ENCODE measurements at places on chromosomes 7 and 10.
A peak's percentile ranks its signal among the peaks of the same experiment; 100 is the strongest.

GRCh38 chr7:42351316-42351935, 114.4 kb upstream of the GLI3 start:
- peak; percentile 90 for DNase-seq

DNA sequence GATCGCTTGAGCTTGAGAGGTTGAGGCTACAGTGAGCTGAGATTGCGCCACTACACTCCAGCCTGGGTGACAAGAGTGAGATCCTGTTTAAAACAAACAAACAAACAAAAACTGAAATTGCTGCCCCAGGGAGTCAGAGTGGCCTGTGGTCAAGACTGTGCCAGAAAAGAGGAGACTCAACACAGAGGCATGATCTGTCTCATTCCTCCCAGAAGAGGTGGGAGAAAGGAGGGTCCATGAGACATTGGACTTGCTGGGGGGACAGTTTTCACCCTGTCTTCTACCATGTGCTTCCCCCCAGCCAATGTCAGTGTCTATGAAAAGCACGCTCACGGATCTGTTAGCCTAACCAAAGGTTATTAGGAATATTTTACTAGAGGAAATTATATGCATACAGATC, 3.2 kb downstream of the ZNF853 start:
- DNase-seq, result no peak

- no peak for DNase-seq
Observed at GRCh38 chr10:5805711-5806110, 7.5 kb downstream of the GDI2 start.

DNA sequence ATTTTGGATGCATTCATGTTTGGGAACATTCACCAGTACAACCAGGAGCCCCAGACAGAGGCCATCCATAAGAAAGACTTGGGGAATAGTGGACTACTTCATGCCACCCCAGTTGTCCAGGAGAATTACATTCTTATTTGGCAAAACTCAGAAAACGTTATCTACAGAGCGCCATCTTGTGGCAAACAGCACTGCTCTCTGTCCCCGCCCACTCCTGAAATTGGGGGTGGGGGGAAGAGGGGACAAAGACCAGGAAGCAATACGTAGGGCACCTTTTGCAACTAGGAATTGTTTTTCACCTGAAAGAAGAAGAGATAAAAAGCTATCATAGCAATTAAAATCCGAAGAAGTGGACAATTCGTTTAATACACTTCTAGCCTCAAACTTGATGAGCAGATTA, 134.6 kb upstream of the MGMT start:
- DNase-seq, result peak; percentile 4

GRCh38 chr10:83820033-83820432, 319.3 kb upstream of the GHITM start:
- no peak for DNase-seq

- DNase-seq, result no peak
Observed at GRCh38 chr7:128963327-128963757, 25.6 kb downstream of the IRF5 start.

DNA sequence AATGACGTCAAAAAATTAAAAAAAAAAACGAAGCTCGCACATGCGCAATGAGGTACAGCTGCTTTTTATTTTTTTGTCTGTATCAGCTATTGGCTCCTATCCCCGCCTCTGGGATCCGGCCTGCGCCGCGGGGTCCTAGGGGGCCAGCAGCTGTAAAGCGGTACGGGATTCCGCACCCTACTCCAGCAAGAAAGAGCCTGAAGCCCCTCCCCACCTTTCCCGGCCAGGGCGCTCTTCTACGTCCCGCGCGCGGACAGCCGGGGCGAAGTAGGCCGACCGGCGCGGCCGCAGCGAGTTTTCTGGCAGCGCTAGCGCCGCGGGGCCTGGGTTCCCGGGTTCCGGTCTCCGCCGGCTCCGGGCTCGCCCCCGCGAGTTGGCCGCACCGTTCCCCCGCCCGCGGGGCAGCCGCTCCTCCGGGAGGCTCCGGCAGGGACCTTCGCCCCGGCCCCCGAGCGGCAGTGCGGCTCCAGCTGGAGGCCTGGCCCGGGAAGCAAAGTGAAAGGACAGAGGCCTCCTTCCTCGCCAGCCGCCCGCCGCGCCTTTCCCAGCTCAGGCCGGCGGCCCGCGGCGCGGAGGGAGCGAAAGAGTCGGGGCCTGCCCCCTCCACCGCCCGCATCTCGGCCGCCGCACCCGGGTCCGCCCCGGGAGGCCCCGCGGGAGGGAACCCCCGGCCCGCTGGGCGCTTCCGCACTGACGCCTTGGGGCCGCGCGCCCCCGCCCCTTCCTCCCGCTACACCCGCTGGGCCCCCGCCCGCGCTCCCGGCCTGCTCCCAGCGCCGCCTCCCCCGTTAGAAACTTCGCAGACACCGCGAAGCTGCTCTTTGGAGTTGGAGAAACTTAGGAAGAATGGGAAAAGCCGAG, 4.7 kb upstream of the SPAG6 start:
- peak; percentile 85 for DNase-seq

GRCh38 chr7:99737726-99738125, 2.7 kb upstream of the CYP3A7 start:
- no peak for DNase-seq

GRCh38 chr10:19164461-19164860, 115.9 kb downstream of the MALRD1 start:
- no peak for DNase-seq

DNA sequence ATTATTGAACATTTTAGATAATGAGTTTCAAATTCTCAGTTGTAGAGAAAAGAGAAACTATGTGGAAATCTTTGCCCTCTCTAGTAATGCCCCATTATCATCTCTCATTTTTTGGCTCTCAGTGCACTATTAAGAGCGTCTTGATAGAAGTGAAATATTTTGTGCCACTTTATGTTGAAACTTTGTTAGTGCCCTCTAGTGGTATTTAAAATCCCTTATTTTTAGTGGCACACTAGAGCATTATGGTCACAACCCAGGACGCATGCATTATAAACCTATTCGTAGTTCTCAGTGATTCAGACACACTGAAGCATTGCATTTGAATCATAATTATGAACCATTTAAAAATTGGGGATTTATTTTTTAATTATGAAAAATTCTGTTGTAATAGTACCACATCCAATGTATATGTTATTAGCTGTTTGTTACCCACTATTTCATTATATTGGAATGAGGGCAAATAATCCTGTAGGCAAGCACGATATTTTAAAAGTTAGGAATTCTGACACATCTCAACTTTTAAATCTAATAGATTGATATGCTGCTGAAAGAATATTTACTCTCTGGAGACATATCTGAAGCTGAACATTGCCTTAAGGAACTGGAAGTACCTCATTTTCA, 21.9 kb downstream of the PDCD4 start:
- DNase-seq, result peak; percentile 54

GRCh38 chr7:38318803-38319416, 45.5 kb upstream of the TARP start:
- peak; percentile 87 for DNase-seq

DNA sequence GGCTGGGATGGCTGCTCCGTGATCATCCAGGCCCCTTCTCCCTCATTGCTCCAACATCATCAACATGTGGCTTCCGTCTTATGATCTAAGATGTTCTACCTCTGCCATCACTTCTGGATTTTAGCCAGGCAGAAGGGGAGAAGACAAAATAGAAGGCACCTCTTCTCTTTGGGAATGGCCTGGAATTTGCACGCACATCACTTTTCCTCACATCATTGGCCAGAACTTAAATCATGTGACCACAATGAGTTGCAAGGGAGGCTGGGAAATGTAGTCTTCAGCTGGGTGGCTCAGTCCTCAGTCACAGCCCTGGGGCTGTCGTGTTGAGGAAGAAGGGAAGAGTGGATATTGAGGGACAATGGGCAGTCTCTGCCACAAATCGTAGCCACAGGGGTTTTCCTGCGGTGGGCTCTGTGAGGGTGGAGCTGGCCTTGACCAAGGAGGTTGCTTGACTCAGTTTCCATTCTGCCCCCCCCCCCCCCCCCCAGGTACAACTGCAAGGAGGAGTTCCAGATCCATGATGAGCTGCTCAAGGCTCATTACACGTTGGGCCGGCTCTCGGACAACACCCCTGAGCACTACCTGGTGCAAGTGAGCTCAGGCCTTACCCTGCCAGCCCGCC, 50.3 kb downstream of the PALD1 start:
- DNase-seq, result peak; percentile 68
